Inflammatory macrophage treated with lipopolysaccharide for 4 hours (primary cell): ENCODE measurements at places on chromosomes 12 and 14.

GRCh38 chr14:100191584-100192249 lies 32.3 kb upstream of the DEGS2 start:
- DNase-seq = no peak

GRCh38 chr12:23128462-23128861 lies 503.5 kb downstream of the ETNK1 start:
- DNase-seq = no peak

- no peak for DNase-seq
Measured at GRCh38 chr14:105878554-105878953, 352.2 kb downstream of the TMEM121 start.

DNA sequence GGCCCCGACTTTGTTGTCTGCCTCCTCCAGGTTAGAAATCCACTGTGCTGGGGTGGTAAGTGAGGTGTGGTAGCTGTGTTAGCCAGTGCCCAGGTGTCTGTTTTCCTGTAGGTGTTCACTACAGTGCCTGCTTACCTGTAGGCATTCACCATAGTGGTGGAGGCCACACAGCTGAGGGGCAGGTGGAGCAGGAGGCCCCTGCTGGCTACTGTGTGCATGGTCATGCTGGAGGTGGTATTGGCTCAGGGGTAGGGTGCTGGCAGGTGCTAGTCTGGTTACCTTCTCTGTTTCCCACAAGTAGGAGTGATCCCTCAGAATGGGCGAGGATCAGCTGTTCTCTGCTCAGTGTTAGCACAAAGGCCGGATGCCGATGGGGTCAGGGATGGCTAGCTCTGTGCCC lies 217.3 kb downstream of the SYT10 start:
- no peak for DNase-seq

DNA sequence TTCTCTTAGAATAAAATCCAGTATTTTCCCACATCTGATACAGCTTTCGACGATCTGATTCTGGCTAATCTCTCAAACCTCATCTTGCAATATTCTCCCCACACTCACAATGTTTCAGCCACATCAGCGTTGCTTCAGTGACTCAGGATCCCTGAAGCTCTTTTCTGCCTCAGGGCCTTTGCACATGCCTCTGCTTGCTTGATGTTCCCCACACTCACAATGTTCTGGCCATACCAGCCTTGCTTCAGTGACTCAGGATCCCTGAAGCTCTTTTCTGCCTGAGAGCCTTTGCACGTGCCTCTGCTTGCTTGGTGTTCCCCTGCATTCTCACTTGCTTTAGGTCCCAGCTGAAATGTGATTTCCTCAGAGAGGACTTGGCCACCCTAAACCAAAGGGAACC lies 2.6 kb downstream of the C12orf42 start:
- DNase-seq = no peak

GRCh38 chr14:34867199-34867598 lies 8.0 kb downstream of the BAZ1A start:
- no peak for DNase-seq

GRCh38 chr14:81986005-81986404 lies 452.4 kb upstream of the SEL1L start:
- no peak for DNase-seq

GRCh38 chr14:90659156-90659555 lies 157.1 kb downstream of the TTC7B start:
- DNase-seq = peak; percentile 29

DNA sequence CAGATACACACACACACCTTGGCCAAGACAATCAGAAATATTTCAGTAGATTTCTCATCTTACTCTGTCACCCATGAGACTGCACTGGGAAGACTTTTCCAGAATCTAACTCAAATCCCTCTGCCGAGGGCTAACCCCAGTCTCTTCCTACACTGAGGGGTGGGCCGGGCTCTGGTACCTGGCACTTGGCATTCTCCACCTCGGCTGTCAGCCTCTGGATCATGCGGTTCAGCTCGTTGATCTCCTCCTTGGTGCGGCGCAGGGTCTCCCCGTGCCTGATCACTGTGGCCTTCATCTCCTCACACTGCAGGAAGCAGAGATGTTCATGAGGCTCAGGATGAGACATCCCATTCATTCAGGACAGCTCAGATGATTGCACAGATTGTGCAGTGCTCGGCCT lies 4.9 kb downstream of the KRT83 start:
- DNase-seq = no peak

DNA sequence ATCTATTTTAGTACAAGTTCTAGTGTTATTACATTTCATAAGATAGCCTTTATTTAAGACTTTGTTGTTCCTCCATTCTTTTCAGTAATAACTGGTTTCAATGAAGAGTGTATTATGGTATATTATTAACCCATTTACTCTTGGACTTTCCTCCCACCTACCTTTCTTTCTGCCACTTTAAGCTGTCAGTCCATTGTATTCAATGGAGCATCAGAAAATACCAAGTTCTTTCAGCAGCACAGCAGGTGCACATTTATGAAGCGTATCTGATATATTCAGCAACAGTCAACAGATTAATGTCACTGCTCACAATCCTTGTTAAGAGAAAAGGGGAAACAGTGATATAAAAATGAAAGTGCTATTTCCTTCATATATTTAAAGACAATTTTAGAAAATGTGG lies 660.9 kb downstream of the C12orf50 start:
- no peak for DNase-seq

- no peak for DNase-seq
Measured at GRCh38 chr12:124464062-124464461, 103.3 kb downstream of the NCOR2 start.

- no peak for DNase-seq
Measured at GRCh38 chr14:90720832-90721231, 95.4 kb downstream of the TTC7B start.

DNA sequence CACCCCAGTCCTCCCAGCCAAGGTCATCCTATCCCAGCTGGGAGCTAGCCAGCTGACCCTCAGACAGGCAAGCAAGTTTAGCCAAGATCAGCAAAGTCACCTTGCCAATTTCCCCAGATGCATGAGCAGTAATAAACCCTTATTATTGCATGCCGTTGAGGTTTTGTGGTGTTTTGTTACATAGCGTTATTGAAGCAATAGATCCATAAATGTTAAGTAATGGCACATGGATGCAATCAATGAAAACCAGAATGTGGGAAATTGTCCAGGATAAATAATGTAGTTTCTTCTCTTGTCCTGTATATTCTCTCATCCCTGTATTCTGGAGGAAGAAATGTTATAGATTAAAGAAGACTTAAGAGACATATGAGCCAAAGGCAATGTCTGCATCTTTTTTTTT lies 18.0 kb upstream of the TMEM260 start:
- DNase-seq = no peak

DNA sequence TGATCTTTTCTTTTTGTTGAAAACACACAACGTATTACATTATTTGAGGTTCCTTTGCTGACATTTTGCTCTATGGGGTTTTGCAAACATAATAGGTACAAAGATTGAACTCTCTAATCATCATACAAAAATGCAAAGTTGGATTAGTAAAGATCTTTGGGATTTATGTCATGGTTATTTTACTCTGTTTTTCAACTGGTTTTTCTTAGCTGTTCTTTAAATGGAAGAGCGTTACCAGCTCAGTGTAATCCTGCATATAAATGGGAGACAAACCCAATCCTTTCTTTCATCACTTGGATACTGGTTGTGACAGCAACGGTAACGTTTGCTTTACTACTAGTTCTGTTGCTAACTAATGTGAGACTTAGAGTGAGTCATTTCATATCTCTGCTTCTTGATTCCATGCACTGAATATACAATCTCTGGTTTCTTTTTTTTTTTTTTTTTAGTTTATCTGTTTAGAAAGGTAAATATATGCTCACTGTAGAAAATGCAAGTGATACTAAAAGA lies 104.9 kb upstream of the NOVA1 start:
- DNase-seq = no peak
